ENCODE measurements at places on chromosomes 4 and X.

- no peak for DNase-seq
Observed at GRCh38 chr4:83569987-83570386, 34.1 kb downstream of the GPAT3 start.

GRCh38 chr4:156634612-156635011 lies 337.0 kb downstream of the PDGFC start:
- no peak for DNase-seq

GRCh38 chr4:8564595-8564994 lies 15.6 kb upstream of the GPR78 start:
- DNase-seq = no peak

DNA sequence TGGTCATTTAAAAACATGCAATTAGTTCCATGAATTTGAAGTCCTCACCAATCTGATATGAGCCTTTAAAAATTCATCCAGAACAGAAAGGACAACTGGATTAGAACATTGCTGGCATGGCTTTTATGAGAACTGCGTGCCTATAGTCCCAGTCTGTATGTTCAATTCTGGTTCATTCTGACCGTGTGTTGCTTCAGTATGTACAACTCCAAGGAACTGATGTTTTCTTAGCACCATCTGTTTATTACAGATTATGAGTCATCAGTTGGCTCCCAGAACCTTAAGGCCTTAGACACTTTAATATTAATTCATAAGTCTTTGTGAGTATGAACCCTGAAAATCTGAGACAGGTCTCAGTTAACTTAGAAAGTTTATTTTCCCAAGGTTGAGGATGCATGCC lies 115.0 kb downstream of the CEP44 start:
- DNase-seq = no peak

DNA sequence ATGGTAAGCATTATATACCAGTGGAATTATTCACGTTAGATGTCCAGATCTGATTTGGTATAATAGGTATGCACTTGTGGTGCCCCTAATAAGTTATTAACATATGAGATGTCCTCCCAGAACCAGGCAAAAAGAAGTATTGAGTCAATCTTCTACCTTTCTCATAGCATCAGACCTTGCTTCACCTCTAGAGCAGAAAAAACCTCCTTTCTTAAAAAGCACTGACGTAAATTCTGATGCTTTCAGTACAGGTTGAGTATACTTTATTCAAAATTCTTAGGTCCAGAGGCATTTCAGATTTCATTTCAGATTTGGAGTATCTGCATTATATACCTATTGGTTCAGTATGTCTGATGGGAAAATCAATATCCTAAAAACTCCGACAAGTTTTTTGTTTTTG lies 22.4 kb downstream of the LEF1 start:
- DNase-seq = no peak

- DNase-seq = no peak
Observed at GRCh38 chr4:156559346-156559745, 412.3 kb downstream of the PDGFC start.

DNA sequence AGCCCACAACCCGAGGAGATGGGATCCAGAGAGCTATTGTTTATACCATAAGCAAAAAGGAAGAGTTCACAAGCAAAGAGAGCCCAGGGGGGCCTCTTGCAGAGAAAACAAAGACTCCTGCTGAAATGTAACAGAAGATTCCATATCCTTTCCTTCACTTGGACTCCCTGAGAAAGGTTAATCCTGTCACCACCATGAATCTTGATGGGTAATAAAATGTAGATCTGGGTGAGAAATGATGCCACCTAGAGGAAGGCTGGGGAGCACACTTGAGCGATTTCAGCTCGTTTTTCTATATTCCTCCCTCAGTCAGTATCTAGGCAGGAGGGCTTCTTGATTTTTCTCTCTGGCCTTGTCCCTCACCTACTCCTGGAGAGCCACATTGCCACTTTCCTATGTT lies 10.2 kb upstream of the KCNE5 start:
- no peak for DNase-seq

- no peak for DNase-seq
Observed at GRCh38 chr4:44771789-44772188, 45.4 kb upstream of the GNPDA2 start.

- no peak for DNase-seq
Observed at GRCh38 chrX:30005813-30006212, 209.6 kb upstream of the MAGEB2 start.

DNA sequence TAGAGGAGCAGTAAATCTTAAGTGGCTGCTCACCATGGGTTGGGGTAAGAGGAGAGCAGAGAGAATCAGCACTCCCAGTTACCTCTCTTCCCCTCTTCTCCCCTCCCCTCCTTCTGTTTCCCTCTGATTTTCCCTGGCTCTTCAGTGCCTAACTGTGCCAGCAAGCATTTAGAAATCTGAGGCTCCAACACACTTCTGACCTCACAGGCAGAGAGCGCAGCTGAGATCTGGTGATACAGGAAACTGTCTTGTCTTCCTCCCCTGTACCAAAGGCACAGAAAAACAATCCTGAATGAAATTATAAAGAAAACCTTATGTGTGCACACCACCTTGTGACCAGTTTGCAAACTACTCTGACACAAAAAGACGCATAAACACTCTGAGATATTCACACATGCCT lies 82.4 kb upstream of the SMIM10 start:
- no peak for DNase-seq

DNA sequence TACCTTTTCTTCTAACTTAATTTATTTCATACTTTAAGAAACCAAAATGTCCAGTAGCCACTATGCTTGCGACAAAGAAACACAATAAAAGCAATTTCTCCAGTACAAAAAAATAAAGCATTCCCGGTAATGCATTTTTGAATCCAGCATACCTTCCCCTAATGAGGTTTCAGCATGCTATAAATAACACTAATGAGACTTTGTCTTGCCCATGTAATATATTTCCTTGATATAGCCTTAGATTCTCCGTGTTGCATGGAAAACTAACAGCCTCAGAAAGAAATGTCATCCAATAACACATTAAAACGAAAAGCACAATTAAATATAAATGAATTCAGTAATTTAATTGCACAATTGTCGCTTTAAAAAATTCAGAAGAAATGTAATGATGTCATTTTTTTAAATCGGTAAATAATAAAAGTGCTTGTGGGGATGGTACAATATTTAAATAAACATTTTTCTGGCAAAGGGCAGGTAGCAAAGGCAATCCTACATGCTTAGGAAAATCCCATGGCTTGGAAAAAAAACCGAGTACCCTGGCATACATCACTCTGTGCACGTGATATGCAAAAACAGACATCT lies 225.2 kb upstream of the PPARGC1A start:
- DNase-seq = no peak

GRCh38 chrX:72057331-72057730 lies 74.4 kb downstream of the RTL5 start:
- DNase-seq = no peak

- no peak for DNase-seq
Observed at GRCh38 chr4:181301735-181302710, 941.2 kb upstream of the TENM3 start.

DNA sequence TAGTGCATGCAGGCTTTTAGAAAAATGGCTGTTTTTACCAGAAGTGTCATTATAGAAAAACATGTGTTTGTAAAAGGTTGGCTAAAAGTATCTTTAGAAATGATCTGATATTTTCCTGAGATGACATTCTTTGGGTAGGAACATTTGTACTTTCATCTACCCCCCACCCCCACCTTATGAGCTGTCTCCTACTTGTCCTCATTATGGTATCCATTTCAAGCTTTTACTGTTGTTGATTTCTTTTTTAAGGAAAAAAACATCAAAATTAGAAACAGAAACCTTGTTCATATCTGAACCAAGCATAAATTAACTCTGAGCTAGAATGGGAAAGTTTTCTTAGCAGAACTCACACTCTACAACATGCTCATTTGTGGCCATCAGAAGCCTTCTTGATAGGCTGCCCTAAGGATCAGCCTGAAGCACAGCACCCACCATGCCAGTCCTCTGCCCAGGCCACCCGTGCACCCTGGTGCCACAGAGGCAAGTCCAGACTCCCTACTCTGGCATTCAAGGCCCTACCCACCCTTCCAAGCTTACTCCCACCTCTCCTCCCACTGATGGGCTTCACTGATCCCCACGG lies 49.4 kb downstream of the NSG1 start:
- DNase-seq = no peak

DNA sequence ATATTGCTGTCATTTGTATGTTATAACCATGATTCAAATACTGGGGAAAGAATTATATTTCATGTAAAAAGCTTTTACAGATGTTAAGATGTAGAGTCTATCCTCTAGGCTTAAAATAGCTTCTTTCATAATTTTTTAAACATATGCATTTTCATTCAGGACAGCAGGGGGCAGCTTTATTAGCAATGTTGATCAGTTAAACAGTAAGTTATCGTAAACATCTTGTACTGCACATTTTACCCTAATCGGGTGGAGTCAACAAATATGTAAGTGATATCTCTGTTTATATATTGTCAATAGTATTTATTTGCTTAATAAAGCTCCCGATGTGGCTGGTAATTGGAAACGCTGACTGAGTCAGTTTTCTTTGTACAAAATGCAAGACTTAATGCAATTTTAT lies 142.5 kb upstream of the MED14 start:
- no peak for DNase-seq

DNA sequence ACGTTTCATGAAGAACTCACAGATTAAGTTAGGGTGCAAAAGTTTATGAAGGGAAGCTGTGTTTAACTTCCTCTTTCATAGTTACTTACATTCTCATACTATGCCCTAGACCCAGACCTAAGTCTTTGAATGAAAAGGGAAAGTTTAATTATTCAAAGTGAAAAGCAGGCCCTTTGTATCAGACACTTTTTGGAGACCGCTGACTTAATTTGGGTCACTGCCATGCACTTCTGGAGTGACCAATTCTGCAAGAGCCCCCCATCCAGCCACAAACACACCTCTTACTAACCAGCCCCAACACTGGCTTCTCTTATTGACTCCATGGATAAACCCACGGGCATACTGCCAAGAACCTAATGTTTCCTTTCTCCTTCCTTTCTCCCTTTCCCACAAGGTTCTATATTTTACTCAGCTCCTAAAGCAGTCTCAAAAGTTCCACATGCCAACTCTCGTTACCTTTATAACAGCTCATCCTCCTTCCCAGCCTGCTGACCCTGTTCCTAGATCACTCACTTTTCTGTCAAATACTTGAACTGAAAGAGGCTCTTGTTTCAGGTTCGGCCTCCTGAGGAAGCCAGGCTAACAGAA lies 34.5 kb downstream of the ABCE1 start:
- no peak for DNase-seq

DNA sequence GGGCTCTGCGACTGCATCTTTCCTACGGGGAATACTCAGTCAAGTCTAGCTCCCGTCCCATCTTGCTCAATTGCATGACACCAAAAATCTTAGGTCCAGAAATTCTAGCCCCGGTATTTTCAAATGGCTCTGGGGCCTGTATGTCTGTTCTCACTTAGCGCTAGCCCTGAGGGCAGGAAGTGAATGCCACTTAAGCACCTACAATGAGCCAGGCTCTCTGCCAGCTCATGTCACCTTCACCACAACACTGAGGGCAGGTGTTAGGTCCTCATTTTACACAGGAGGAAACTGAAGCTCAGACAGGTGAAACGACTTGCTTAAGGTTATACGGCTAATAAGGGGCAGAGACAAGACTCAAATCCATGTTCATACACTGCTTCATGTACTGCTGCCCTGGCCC lies 282.8 kb downstream of the PPP1R2C start:
- DNase-seq = no peak

- DNase-seq = no peak
Observed at GRCh38 chrX:30895370-30895769, 6.3 kb upstream of the TAB3 start.

DNA sequence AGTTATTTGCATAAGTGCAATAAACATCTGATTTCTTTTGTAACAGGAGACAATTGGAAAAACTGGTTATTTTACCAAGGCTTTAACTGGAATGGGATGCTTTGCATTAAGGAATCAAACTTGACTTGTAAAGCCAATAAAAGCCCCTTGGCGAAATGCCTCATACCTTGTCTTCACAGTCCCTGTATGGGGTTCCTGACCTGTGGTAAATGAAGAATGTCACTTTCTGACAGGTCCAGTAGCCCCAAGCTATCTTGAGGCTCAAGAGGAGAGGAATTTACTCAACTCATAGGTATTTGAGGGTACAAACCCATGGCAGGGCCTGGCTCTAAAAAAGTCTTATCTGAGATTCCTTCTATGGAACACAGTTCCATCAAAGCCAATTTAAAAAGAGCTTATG lies 78.0 kb downstream of the ACOX3 start:
- no peak for DNase-seq

- no peak for DNase-seq
Observed at GRCh38 chr4:100782356-100782755, 264.5 kb upstream of the EMCN start.

- DNase-seq = peak; percentile 74
Observed at GRCh38 chr4:113435893-113436292, 325.6 kb downstream of the CAMK2D start.

- no peak for DNase-seq
Observed at GRCh38 chrX:70332600-70332999, 42.7 kb downstream of the KIF4A start.

GRCh38 chr4:83440899-83441298 lies 14.7 kb downstream of the HELQ start:
- DNase-seq = no peak

DNA sequence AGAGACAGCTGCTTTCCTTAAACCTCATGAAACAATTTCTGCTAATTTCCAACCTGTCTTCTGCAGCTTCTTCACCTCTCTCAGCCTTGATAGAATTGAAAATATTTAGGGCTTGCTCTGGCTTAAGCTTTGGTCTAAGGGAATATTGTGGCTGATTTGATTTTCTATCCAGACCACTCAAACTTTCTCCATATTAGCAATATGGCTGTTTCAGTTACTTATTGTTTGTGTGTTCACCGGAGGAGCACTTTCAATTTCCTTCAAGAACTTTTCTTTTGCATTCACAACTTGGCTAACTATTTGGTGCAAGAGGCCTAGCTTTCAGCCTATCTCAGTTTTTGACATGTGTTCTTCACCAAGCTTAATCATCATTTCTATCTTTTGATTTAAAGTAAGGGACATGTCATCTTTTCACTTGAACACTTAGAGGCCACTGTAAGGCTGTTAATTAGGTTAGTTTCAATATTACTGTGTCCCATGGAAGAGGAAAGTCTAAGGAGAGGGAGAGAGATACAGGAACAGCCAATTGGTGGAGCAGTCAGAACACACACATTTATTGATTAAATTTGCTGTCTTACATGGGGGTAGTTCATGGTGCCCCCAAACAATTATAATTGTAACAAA lies 213.2 kb downstream of the RASL11B start:
- no peak for DNase-seq

GRCh38 chr4:8859550-8860095 lies 12.0 kb downstream of the HMX1 start:
- no peak for DNase-seq

DNA sequence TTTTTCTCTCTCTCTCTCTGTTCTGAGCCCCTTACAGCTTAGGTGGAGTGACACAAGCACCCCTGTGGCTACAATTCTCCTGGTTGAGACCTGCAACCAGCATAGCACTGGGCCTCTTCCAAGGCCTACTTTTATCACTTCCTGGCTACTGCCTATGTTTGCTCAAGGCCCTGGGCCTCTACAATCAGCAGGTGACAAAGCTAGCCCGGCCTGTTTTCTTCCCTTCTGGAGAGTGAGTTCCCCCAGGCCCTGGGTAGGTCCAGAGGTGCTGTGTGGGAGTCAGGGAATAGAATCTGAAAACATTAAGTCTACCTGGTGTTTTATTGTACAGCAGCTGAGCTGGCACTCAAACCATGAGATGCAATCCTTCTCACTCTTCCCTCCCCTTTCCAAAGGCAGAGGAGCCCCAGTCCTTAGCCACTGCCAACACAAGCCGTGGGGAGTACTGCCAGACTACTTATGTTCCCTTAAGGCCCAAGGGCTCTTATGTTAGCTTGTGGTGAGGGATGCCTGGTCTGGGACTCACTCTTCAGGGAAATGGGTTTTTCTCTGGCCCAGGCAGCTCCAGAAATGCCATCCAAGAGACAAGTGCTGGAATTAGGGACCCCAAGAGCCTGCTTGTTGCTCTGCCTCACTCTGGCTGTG lies 23.8 kb upstream of the MAGEC3 start:
- no peak for DNase-seq

Data from tibial artery (tissue), 4 donors.